ENCODE measurements at places on chromosomes 4 and X.

DNA sequence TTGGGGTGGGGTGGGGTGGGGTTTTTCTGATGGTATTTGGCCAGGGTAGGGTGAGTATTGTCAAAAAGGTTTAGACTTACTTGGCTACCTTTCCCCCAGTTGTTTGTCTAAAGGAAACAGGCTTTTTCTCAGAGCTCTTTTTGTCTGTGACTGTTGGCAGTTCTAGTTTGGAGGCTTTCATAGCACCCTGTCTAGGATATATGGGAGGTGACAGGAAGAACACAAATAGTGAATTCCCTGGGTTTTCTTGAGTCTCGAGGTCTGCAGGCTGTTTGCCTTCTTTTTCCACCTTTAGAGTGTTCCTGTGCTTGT lies 13.5 kb downstream of the RPS6KA3 start:
- DNase-seq, result no peak

DNA sequence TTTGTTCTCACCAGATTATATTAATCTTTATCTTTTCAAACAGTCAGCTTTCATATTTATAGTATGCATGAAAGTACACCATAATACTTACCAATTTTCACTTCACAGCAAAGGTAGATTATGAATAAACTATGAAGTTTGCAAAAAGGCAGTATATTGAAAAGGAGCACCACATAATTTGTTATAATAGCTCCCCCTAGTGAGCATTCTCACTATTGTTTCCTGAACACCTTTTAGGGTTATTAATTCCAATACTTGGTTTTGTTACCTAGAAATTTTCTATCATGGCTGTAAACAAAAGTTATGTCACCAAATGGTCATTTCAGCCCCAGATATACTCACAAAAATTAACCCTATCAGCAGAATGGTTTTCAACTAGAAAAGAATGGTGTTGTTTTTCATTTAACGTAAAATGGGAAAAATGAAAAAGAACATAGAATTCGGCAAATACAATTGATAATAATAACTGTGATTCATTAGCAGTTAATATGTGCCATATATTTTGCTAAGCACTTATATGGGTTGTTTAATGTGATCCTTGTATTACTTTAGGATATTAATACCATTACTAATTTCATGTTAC lies 30.2 kb upstream of the NKX6-1 start:
- no peak for DNase-seq

DNA sequence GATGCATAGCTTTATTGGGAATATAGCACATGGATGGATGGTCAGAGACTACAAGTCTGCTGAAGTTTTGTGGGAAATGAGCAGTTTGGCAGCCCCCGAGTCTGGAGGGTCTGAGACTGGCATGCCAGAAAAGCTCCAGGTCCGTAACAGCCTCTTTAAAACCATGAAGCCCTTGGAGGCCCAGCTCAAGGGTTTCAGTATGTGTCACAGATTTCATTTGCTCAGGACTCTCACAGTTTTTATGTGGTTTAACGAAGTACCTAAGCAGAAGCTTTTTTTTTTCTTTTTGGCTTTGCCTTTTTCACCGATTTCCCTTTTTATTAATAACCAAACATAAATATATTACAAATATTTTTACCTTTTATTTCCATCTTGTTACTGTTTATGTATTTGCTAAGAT lies 30.6 kb upstream of the TMEM184C start:
- no peak for DNase-seq

- DNase-seq, result no peak
These were observed 110.8 kb downstream of the CPZ start for GRCh38 chr4:8703401-8703696.

- DNase-seq, result no peak
These were observed 241.0 kb downstream of the RAB28 start for GRCh38 chr4:13243152-13243551.

GRCh38 chr4:65789805-65790204 lies 119.5 kb upstream of the EPHA5 start:
- no peak for DNase-seq

DNA sequence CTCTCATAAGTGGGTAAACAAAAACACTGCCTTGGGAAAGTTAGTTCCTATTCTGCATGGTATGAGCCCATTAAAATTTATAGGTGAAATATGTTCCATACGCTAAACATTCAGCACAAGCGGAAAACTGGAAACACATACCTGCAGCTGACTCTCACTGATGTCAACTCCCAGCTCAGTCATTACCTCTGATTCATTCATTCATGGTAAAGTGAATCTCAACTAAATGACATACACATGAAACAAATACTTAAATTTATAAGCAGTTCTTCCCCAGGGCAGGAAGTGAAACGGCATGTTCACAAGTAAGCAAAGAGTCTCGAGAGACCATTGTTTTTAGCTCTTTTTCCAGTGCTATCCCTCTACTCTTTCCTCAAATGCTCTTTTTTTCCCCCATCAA lies 1.6 kb downstream of the SLC10A6 start:
- no peak for DNase-seq

DNA sequence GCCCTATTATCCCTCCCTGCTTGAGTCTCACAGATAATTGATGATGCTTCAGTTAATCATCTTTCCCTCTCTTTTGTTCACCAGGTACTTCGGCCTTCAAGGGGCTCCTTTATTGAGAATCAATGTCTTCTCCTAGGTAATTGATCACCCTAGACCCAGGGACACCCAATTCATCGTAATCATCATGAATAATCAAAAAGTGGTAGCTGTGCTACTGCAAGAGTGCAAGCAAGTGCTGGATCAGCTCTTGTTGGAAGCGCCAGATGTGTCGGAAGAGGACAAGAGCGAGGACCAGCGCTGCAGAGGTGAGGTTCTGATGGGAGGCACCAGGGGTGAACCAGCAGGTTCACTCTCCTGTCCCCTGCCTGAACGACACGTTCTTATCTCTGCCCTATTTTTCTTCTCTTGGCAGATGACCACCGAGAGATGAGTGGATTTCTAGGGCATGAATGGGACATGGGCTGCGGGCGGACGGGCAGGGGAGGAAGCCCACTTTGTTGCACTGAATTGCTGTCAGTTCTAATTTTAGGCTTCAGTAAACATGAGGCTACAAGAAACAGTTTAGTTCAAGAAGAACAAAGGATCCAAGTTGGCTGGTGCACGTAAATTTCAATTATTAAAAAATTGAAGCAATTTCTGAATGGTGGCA lies 80.5 kb downstream of the ALPK1 start:
- no peak for DNase-seq

GRCh38 chrX:34918856-34919255 lies 23.7 kb upstream of the FAM47B start:
- DNase-seq, result no peak

All from mesothelial cell of epicardium (in vitro differentiated cells).